Melanocyte of skin (primary cell): ENCODE measurements at places on chromosomes 2 and 18. TPM values are rescaled to one million over a fixed set of nuclear protein-coding genes. Genes with fewer than 3 reads are reported as not detected.

Gene SLC35F6
- total RNA-seq = 90.9 and 127 TPM in 2 replicates

Gene CTAGE1
- total RNA-seq = not detected in 2 replicates

Gene EIPR1
- total RNA-seq = 26.2 and 31.3 TPM in 2 replicates

Gene IL1A
- total RNA-seq = not detected in 2 replicates

Gene ANKRD29
- total RNA-seq = under 0.01 TPM in 1 of 2 replicates, not detected in the other

Gene MARCHF4
- 0.36 TPM in 1 of 2 replicates, not detected in the other for total RNA-seq

Gene LBH
- total RNA-seq = 18.4 and 41.6 TPM in 2 replicates

Gene CYP27A1
- total RNA-seq = 167 and 184 TPM in 2 replicates

Gene TUBB8B
- total RNA-seq = not detected in 2 replicates

Gene RAD51AP2
- total RNA-seq = not detected in 2 replicates

Gene NFATC1
- 1.4 and 3.3 TPM in 2 replicates for total RNA-seq

Gene MAP4K4
- 46.5 and 86.5 TPM in 2 replicates for total RNA-seq

Gene ATL2
- 109 and 127 TPM in 2 replicates for total RNA-seq

Gene VWA3B
- total RNA-seq = not detected in 2 replicates

Gene SLC4A3
- total RNA-seq = 4.1 and 7.6 TPM in 2 replicates

Gene GALNT3
- total RNA-seq = 53.0 and 55.2 TPM in 2 replicates

Gene DSG4
- not detected in 2 replicates for total RNA-seq

Gene SERPINB8
- 15.7 and 20.1 TPM in 2 replicates for total RNA-seq

Gene SPHKAP
- not detected in 2 replicates for total RNA-seq

Gene ASB18
- not detected in 2 replicates for total RNA-seq

Gene TNFAIP6
- 6.6 and 12.7 TPM in 2 replicates for total RNA-seq

Gene ARHGEF33
- total RNA-seq = under 0.01 and 0.36 TPM in 2 replicates
